Central memory CD4-positive, alpha-beta T cell (primary cell): ENCODE measurements at places on chromosomes 2 and 18.

GRCh38 chr2:149741646-149742045 lies 154.1 kb upstream of the MMADHC start:
- DNase-seq, result no peak

GRCh38 chr2:21299411-21299810 lies 175.6 kb downstream of the TDRD15 start:
- DNase-seq, result no peak

DNA sequence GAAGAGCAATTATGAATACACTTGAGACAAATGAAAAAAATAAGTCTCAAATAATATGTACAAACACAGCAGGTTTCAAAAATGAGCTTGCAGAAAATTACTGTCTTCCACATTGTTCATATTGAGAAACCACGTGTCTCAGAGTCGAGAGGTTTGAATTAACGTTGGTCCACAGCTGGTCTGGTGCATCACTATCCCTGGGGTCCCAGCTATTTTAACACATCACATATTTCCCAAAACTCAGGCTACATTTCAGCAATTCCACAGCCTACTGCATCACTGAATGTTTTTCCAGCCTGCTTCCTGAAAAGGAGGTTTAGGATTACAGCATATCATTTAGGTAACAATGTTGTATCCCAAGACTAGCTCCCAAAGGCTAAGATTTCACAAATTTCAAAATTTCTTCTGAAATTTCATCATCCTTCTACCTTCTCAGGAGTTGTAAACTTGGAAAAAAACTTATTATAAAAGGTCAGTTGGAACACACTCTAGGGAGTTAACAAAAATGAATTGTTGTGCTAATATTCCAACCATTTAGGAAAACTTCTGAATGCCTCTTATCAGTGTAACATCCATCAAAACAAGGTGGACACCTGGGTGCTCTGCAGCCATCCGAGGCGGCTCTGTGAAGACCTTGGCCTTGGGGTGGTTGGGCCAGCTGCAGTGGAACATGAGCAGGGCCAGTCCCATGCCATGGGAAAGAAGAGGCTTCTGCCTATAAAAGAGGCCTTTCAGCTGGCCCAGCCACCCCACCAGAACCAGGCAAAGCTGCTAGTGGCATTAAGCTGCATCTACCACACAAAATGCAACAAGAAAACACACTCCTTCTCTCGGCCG lies 198.1 kb upstream of the RBBP8 start:
- DNase-seq, result no peak

GRCh38 chr2:216345846-216346245 lies 26.4 kb downstream of the MARCHF4 start:
- DNase-seq, result no peak

GRCh38 chr2:16055848-16056580 lies 115.7 kb downstream of the MYCN start:
- no peak for DNase-seq

- no peak for DNase-seq
Observed at GRCh38 chr18:34880403-34880802, 160.8 kb upstream of the MAPRE2 start.

DNA sequence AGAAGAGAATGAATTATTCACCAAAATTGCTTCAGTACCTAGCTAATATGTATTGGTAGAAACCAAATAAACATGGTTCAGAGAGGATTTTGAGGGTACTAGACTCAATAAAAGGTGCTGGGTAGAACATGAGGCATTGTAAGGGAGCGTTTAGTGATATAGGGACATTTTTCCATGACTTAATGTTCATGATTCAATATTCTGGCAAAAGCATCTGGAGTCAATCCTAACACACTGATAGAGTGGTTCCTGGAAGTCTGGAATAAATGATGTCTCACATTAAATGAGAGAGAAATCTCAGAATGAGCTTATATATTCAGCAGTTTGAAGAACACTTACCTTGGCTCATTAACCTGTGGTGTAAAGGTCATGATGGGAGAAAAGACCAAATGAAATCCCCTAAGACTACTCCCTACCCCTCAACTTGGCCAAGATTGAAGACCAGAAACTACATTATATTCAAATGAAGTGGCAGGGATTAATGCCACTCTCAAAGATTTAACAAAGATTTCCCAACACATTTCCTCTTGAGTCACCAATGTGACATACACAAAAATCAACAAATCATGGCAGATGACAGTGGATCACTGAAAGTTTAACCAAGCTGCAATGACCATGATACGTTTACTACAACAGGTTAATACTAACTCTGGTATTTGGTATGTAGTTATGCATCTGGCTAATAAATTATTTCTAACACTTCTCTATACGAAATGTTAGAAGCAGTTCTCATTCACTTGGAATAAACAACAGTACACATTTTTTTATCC lies 309.5 kb downstream of the SATB2 start:
- DNase-seq, result no peak

DNA sequence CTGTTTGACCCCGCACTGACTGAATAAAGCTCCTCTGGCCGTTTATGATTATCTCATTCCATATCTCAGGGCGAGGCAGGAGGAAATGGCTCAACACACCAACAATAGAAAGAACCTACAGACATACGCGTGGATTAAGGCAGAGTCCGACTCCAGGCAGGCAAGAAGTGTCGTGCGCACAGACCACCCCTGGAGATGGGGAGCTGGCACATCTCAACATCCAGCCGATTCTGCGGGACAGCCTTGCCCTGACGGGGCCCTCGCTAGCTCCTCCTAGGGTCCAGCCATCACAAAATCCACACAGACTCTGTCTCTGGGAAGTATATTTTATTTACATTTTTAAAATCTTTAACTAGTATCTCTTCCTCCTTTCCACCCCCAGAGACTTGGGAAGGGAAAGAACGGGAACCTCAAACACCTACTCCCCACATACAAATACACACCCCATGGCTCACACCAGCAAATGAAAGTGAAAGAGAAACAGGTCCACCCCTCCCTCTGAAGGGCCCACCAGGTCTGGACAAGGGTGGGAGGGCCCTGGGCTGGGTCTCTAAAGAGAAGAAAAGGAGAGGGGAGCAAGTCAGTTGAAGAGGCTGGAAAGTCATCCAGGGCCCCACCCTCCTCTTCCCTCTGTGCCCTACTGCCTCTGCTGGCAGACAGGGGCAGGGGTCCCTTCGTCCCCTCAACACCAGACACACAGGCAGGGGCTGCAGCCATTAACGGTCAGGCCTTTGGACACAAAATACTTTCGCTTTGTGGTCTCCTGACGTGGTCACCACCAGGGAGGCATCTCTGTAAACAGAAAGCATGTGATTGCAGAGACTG lies 3.2 kb downstream of the GPBAR1 start:
- no peak for DNase-seq

DNA sequence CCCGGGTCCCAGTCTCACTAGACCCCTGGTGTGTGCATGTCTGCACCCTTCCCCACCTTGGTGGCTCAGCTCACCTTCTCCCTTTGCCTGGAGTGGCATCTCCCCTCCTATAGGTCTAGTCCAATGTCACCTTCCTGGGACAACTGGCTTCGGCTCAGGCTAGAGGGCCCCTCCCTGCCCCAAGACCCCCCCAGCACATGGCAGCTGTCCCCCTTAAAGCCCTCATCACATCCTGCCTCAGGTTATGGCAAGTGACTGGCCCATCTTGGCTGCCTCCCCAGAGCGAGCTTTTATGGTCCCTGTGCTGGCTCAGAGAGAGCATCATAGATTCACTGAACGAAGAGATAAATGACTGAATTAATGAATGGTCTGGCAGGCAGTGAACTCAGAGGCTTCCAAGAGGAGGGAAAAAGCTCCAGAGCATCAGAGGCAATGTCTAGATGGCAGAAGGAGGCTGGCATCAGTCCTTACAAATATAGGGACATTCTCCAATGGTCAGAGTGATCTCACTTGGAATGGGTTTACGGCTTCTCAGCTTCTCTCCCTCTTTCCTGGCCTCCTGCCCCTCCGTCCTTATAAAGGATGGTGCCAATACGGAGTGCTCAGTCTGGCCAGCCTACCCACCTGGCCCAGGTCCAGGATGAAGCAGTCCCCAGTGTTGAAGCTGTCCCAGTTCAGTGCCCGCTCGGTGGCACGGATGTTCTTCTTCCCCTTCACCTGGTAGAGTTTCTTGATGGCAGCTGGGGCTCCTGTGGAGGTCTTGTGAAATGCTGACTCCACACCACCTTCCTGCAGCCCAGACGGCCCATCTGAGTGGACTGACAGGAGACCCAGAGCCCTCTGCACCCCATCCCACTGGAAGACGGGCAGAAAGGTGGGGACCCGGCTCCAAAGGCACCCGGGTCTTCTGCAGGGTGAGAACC lies 9.4 kb downstream of the CAPG start:
- no peak for DNase-seq

DNA sequence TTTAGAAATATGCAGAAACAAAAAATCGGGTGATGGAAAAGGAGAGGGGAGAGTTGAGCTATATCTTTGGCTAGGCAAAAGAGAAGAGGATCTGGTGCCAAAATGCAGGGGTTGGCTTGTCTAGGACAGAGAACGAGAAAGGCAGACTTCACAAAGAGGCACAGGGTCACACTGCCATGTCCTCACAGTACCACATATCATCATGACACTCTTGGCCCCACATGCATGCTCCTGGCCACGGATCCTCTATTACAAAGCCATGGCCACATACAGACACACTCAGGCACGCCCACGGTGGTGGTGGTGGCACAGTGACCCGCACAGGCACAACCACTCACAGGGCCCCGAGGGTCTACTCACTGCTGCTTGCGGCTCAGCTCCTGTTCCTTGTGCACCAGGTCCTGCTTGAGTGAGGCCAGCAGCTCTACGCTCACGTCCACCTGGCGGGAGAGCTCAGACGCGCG lies 15.9 kb downstream of the FBXO41 start:
- no peak for DNase-seq

GRCh38 chr18:55857956-55858355 lies 270.0 kb upstream of the TCF4 start:
- no peak for DNase-seq

GRCh38 chr18:10239103-10239502 lies 215.3 kb upstream of the APCDD1 start:
- no peak for DNase-seq

- DNase-seq, result no peak
Observed at GRCh38 chr2:117760916-117761315, 53.6 kb upstream of the DDX18 start.
